Activated naive CD4-positive, alpha-beta T cell treated with anti-CD3 and anti-CD28 coated beads, Interleukin-2, amount 50 U/mL, for 72 hours (primary cell): ENCODE measurements at places on chromosomes 6 and 20.
A peak's percentile ranks its signal among the peaks of the same experiment; 100 is the strongest.

DNA sequence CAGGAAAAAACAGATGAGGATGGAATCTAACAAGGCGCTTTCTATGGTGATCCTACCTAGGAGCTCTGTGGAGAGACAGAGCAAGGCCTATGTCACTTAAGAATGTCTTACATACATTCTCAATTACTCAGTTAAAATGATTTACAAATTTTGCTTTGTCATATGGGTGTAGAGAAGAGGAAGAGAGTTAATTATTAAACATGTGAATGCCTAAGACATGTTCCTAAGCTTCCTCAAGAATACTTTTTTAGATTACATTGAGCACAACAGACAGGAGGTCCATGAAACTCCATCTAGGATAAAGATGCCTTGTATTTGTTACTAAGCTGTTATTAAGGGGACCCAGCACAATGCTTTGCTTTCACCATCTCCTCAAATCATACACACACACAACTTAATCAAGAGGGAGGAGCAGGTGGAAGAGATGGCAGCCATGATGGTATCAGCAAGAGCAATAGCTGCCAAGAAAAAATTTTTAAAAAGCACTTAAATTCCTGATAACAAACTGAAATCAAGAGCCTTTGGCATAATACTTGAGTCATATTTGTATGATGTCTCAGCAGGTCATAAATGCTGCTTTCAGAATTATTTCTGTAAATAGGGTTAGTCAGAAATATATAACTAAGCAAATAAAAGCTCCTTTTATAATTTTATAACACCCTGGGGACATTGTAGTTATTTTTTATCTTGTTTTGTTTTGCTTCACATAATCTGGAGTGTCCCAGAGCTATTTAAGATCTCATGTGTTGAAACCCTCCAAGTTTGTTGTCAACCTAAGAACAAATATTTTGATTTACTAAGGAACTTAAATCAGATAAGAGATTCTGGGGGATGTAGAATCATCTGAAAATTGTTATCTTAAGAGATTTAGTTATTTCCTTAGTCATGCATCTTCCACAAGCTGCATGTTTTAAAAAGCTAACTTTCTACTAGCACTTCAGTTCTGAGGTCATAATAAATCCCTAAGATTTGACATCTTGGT lies 70.0 kb upstream of the CD2AP start:
- no peak for DNase-seq

DNA sequence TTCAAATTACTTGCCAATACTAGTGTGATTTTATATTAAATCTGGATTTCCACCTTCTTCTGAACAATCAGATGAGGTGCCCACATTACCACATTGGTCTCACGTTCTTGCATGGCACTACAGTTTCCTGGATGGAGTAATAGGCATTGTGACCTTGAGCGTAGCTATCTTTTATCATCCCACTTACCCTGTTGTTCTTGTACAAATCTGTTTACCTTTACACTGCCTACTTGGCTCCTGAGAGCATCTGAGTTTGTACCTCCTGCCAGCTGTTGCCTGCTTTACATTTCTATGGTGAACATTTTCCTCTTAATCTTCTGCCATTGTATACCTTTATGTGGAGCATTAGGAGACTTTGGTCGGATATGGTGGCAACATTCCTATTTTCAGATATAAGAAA lies 90.7 kb downstream of the AKAP7 start:
- DNase-seq = no peak

GRCh38 chr6:165692106-165692653 lies 29.1 kb upstream of the PDE10A start:
- DNase-seq = no peak

DNA sequence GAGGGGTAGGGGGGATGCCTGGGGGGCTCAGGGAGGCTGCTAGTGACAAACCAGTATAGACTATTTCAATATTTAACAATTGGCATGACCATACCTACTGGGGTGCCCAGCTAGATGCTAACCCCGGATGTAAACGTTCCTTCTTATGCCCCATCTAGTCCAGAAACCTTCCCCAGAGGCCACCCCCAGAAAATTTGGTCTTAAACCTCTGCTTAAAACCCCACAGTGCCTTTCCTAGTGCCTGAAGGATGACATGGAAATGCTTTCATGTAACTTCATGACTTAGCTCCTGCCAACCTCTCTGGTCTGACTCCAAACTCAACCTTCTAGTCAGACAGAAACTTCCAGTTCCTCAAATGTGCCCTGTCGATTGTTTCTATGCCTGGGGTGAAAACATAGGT lies 52.0 kb downstream of the JPH2 start:
- DNase-seq = no peak

DNA sequence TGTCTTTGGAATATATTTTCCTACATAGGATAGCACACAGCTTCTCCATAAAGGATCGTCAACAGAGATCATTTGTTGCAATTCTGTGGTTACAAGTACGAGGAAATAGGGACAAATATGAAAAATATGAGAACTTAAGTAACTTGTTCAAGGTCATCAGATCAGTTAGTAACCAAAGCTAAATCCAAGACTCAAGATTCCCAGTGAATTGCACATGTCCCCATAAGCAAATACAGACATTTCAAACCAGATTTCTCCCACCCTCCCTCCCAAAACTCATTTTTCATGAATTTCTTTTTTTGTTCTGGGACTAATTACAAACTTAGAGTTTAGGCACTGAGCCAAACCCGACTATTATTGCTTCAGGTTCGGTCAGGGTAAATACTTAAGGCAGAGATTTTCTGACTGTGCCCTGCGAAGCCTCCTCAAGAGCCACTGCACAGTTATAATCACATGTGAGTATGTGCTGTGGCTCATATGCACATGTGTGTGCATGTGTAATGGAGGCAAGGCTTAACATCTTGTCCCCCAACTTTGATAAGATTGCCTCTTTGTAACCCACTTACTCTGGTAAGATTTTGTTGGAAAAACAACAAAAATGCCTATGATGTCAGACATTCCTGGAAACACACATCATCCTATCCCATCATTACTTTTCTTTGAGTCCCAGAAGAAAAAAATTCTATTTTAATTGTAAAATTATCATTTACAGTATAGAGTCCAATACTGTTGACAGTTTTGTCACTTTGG lies 216.2 kb downstream of the CD83 start:
- no peak for DNase-seq

DNA sequence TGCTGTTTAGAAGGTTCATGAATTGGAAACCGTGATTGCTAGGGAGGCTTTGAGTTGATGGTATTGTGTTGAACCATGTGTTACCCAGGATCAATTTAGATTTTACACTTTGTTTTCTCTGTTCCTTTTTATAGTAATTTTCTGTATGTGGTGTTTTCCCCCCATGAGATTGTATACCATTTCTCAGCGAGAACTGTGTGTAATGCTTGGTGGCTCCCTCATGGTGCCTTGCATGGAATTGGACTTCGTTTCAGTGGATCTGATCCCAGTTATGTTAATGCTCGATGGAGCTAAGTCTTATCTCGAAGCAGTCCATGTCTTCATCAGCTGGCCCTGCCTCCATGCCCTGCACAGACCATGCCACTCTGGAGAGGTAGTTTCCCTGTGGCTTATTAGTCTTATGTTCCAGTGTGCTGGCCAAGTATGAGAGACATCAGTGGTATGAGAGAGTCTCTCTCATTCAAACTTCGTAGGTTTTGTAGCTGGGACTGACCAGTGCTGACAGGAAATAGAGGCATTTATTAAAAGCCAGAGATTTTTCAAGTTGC lies 18.7 kb downstream of the PTPN1 start:
- no peak for DNase-seq

DNA sequence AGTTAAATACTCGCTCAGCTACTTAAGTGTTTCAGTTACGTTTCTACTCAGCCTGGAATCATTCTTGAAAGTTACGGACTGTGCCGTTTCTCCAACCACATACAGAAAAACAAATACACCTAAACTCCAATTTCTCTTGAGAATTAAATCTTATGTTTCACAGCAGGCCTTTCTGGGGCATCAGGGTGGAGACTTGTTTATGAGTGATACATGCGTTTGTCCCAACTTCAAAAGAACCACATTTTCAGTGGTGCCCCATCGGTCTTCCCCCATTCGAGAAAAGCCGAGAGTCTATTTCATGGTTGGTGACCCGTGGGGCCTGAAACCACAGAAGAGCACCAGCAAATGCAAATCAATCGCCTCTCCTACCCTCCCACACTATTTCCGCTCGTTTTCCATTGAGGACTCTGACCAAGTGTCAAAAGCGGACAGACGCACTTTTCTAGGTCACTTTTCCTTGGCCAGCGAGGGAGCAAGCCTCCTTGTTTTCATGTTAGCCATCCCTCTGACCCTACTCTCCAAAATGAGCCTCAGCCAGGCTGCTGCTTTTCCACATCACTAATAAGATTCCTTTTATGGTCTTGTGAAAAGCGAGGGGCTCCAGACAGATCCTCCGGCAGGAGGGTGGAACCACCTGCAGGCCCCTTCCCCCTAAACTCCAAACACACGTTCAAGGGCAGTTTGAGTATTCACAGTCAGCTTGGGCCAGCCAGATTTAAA lies 3.1 kb downstream of the JAG1 start:
- DNase-seq = no peak

DNA sequence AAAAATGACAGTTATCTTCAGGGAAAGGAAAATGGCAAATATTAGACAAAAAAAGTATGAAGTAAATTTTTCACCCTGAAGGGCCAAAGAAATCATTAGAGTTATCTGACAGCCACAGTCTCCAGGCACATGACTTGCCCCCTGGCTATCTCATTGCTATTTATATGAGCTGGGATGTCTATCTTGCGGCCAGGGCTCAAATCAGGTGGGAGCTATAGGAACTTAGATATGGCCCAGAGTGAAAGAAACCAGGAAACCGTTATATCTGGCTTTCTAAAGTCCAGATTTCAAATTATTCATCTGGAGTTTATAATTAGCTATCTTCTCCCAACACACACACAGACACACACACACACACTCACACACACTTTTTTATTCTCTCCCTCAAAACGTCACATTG lies 135.3 kb upstream of the EEF1E1 start:
- DNase-seq = no peak

DNA sequence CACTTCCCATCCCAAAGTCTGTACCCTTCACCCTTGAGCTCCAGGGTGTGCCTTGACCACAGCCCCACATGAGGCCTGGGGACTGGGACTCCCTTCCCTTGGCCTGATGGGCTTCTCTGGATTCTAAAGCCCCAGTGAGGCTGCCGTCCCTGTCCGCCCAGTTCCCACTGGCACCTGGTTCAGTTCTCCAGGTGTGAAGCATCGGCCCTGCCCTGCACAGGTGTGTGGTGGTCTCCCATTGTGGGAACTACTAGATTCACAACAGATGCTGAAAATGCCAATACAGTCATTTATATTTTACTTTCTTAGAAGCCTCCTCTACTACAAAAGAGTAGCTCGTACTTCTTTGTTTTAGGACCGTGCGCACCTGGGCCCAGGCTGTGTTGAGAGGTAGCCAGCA lies 72.8 kb downstream of the TTLL2 start:
- DNase-seq = no peak

GRCh38 chr6:135624402-135625295 lies 127.1 kb upstream of the AHI1 start:
- no peak for DNase-seq

- peak; percentile 51 for DNase-seq
Observed at GRCh38 chr20:3751675-3752385, 15.7 kb downstream of the ADISSP start.
